ENCODE measurements at places on chromosomes 6 and 20. TPM values are rescaled to one million over a fixed set of nuclear protein-coding genes. Genes with fewer than 3 reads are reported as not detected.

DNA sequence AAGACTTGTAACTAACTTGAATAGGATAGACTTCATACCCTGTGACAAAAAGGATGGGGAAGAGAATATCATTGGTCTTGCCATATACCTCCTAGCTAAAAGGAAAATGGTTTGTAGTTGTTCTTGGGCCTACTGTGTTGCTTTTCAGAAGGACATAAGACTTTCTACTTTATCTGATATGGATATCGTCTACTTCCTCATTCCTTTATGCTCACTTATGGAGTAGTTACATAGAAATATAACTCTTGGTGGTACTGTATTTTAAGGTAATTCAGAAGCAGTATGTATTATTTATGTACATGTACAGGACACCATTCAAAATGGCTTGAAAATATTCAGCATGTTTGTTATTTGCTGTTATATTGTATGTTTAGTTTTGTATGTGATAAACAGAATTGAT, 8.0 kb downstream of the FAM217B start:
- H3K27ac ChIP-seq: no peak overlapping the region
- no peak overlapping the region for H3K4me3 ChIP-seq
- peaks cover 13% of the 10 kb centered on the region for H3K36me3 ChIP-seq

The TFAP2D gene
- total RNA-seq: not detected

The SEMG1 gene
- 0.21 TPM for total RNA-seq

- H3K36me3 ChIP-seq: peaks cover 20% of the 10 kb centered on the region
- H3K4me3 ChIP-seq: no peak overlapping the region
- H3K4me1 ChIP-seq: peaks cover 10% of the 10 kb centered on the region
- DNase-seq: no peak
- no peaks in the 10 kb centered on the region for H3K27me3 ChIP-seq
These were observed 66.7 kb downstream of the FAM229B start for GRCh38 chr6:112153926-112154607.

DNA sequence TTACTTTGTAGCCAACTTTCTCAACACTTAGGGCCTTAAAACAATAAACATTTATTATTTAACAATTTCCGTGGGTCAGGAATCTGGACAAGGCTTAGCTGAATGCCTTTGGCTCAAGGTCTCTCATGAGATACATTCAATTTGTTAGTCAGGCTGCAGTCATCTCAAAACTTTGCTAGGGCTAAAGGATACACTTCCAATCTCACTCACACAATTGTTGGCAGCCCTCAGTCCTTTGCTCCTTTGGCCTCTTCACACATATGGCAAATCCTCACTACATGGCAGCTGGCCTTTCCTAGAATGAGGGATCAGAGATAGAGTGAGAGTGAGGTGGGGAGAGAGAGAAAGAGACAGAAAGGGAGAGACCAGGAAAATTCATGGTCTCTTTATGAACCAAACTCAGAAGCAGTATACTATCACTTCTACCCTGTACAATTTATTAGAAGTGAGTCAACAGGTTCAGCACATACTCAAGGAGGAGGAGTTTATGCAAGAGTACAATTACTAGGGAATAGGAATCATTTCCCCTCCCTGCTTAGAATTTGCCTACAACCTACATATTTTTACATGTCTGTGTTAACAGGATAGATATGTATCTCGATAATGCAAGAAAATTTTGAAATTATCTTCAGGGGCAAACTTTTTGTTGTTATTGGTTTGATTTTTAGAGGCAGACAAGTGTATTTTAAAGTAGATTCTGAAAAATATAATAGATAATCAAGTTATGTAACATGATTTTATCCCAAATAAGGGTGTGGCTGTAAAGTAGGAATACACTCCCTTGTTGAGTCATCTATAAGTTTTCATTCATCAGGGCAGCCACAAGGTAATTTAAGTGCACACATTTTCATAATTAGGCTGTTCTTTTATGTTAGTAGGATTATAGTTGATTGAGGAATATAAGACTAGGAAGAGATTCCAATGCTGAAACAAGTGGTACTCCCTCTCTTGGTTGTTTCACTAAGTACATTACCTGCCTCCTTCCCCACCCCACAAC, 85.9 kb upstream of the HMGCLL1 start:
- H3K36me3 ChIP-seq: no peaks in the 10 kb centered on the region
- no peaks in the 10 kb centered on the region for H3K27me3 ChIP-seq
- DNase-seq: no peak
- no peak overlapping the region for H3K27ac ChIP-seq

DNA sequence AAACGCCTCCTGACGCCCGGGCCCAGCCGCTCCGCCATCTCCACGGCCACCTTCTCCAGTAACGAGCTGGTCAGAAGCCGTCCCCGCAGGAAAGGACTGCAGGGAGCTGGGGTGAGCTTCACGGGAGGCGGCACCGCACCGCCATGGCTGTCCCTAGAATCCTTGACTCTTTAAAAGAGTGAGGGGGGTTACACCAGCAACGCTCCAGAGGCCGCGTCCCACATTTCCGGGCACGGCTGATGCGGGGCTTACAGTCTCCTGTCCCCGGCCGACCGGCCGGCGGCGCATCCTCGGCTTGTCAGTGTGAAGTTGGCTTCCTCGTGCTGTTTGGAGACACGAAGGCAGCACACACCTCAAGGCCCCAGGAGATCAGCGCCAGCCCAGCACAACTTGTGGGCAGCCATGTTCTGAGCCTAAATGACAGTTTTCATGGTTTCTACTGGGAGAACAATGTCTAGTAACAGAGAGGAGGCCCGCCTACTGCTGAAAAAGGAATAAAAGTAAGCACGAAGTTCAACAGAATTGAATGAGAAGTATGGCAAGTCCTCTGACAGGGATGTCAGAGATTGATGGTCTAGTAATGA, 30.4 kb downstream of the SLC2A4RG start:
- no peaks in the 10 kb centered on the region for H3K36me3 ChIP-seq
- no peak overlapping the region for H3K27ac ChIP-seq
- H3K4me1 ChIP-seq: no peaks in the 10 kb centered on the region
- peaks cover 13% of the 10 kb centered on the region for H3K27me3 ChIP-seq
- H3K4me3 ChIP-seq: no peak overlapping the region

- H3K4me1 ChIP-seq: no peaks in the 10 kb centered on the region
- no peak overlapping the region for H3K4me3 ChIP-seq
- no peaks in the 10 kb centered on the region for H3K36me3 ChIP-seq
- no peak overlapping the region for H3K27ac ChIP-seq
- no peak for DNase-seq
These were observed 63.5 kb upstream of the L3MBTL3 start for GRCh38 chr6:129954749-129955431.

GRCh38 chr6:134253681-134254080, 64.2 kb downstream of the SGK1 start:
- no peaks in the 10 kb centered on the region for H3K36me3 ChIP-seq
- H3K4me1 ChIP-seq: peaks cover 16% of the 10 kb centered on the region
- no peak overlapping the region for H3K27ac ChIP-seq
- no peak for DNase-seq
- no peak overlapping the region for H3K4me3 ChIP-seq
- H3K27me3 ChIP-seq: no peaks in the 10 kb centered on the region

- no peak for DNase-seq
- H3K36me3 ChIP-seq: no peaks in the 10 kb centered on the region
- no peaks in the 10 kb centered on the region for H3K4me1 ChIP-seq
- no peak overlapping the region for H3K4me3 ChIP-seq
- no peaks in the 10 kb centered on the region for H3K27me3 ChIP-seq
These were observed 215.1 kb downstream of the IBTK start for GRCh38 chr6:82032444-82032843.

DNA sequence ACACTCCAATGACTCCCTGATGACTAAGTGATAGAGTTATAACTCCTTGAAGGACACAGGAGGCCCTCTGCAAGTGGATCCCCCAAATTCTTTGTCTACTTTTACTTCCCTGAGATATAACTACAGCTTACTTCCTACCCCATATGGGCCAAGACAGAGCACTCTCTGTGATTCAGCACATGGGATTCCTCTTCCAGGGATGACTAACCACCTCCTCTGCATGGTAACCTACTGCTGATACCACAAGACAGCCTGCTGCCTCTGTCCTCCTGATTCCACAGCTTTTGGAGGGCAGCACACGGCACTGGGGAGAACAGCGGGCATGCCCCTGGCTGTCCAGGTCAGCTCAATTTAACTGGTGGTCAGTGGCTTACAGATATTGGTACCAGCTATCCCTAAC, 675.7 kb upstream of the AGPAT4 start:
- no peaks in the 10 kb centered on the region for H3K27me3 ChIP-seq
- H3K36me3 ChIP-seq: no peaks in the 10 kb centered on the region
- no peak overlapping the region for H3K4me3 ChIP-seq
- H3K27ac ChIP-seq: no peak overlapping the region
- no peaks in the 10 kb centered on the region for H3K4me1 ChIP-seq

DNA sequence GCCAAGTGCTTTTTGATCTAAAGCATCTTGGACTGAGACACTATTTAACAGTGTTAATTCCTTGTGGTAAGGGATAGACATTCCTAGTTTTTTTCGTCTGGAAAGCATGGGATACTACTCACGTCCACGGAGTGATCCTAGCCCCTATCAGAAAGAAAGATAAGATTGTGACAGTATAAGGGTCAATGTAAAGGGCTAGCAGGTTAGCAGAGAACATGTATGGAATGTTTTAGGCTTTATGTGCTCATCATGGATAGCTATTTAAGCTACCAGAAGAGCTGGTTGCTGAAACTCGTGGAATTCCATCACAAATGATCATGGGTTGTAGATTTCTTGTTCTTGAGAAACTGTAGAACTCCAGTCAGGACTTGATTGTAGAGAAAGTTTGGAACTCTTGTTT, 32.1 kb downstream of the CYB5R4 start:
- no peaks in the 10 kb centered on the region for H3K4me1 ChIP-seq
- H3K4me3 ChIP-seq: no peak overlapping the region
- no peaks in the 10 kb centered on the region for H3K36me3 ChIP-seq
- H3K27ac ChIP-seq: no peak overlapping the region
- DNase-seq: no peak

The NNAT gene
- total RNA-seq: not detected

The SCRT2 gene
- not detected for total RNA-seq
